Esophagus squamous epithelium (tissue), 5 donors: ENCODE measurements at places on chromosomes 7 and 10.

GRCh38 chr10:11625019-11625735 lies 13.7 kb upstream of the USP6NL start:
- no peak for DNase-seq

DNA sequence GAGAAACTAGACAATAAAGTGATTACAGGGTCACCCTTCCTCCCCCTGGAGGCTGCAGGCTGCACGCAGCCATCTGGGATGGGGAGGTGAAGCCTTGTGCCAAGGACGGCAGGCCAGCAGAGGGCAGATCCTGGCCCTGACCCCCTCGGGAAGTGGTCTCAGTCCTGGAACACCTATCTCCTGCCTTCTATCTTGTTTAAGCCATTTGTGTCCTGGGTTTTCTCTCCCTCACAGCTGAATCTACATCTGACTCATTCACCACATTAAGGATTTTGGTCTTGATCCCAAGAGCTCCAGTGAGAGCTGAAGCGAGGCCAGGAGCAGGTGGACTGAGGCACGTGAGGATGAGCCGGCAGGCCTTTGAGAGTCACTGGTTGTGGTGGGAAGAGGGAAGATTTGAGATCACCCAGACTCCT lies 16.4 kb upstream of the PARP12 start:
- no peak for DNase-seq

- DNase-seq: no peak
These were observed 22.2 kb upstream of the RHEB start for GRCh38 chr7:151541709-151542499.

DNA sequence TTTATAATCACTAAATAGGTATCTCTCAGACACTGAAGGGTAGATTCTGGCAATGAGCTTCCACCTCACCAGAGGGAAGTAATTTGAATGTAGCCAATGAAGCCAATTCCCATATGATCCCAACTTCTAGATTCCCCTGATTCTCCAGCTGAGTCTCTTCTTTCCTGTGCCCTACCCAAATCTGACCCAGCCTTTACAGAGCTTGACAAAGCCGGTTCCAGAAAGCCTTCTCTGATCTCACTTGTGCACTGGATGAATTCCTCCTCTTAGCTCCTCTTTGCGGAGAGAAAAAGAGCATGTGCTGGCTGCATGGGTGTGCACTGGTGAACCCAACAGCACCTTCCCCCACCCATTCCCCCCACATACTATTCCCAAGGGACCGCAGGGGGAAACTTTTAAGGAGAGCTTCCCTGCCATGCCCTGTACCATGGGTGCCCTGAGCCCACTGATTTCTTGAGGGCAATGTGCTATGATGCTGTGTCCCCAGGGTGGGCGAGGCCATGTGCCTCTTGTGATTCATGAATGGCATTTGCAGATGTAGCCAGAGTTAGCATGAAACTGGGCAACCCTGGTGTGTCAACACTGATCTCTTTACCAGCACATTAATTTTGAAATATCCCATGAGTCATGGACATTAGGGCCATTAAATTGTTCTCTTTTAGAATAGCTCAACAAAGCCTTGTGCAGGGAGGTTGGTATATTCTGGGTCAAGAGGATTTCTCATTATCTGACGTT lies 50.4 kb upstream of the PLEKHA1 start:
- no peak for DNase-seq

DNA sequence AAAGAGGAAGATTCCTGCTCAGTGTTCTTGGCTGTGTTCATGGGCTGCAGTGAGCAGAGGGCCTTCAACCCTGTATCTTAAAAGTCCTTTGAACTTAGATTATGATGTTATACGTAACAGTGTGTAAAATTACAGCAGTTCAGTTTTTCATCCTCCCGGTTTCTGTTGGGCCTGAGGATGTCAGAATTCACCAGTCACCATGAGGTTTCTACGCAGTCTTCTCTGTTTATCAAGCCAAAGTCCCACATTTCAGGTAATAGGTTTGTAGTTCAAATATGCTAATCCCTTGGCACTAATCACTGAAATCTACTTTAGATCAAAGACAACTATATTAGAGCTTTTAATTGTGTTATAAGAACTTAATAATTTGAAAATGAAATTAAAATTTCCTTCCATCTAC lies 24.9 kb downstream of the PLEKHA8 start:
- DNase-seq: no peak

DNA sequence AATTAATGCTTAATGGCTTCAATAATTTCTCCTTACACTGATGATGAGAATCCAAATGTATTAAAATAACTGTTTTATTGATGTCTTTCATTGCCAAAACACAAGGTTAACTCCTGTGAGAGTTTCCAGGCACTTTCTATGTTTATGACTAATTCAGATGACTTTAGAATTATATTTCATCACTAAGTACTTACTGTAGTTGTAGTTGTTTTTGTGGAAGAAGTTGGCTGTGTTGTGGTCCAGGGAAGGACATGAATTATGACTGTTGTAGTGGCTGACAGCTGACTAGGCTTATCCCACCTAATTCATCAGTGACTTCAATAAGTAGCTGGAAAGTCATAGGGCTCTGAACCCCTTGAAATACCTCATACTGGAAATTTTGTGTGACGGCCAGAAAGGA lies 254.8 kb downstream of the HGF start:
- no peak for DNase-seq

DNA sequence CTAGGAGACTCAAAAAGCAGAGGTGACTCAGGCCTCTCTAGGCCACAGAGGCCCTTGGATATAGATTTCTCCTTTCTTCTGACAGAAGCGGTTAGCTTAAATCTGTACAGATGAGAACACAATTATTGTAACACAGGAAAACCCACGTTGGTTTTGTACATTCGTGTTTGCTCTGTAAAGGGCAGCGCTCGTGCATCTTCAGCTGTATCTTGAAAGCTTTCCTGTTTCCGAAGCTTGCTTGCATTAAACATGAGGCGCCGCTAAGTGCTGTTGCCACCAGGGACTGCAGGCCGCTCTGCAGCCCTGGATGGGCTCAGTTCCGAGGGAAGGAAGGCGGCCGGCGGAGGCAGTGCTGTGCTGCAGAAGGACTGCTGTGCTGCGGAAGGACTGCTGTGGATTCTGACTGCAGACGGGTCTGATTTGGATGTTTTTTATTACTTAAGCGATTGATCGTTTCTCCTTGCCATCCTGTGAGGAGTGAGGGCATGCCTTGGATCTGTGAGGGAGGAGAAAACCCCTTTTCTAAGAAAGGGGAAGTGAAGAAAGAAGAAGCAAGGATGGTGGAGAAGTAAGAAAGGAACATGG lies 53.3 kb downstream of the FHIP2A start:
- DNase-seq: no peak

- no peak for DNase-seq
These were observed 3.1 kb downstream of the C1GALT1 start for GRCh38 chr7:7185371-7185989.

DNA sequence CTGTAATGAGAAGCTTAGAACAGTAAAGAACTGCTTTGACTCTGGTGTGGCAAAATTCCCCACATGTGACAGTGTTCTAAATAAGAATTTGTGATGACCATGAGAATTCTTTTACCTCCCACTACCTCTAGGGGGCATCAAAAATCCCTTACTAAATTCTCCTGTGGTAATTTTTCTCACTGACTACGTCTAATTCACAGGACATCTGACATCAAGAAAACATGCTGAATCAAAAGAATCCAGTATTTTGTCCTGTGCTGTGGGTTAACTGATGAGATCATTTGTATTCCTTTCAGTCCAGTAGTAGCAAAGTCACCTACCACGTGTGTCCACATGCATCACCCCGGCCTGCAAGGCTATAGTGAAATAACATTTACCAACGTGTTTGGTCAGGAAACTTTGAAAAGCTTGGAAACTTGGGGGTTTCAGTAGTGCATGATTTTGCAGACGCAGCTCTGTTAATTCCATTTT lies 103.8 kb downstream of the ATE1 start:
- no peak for DNase-seq

DNA sequence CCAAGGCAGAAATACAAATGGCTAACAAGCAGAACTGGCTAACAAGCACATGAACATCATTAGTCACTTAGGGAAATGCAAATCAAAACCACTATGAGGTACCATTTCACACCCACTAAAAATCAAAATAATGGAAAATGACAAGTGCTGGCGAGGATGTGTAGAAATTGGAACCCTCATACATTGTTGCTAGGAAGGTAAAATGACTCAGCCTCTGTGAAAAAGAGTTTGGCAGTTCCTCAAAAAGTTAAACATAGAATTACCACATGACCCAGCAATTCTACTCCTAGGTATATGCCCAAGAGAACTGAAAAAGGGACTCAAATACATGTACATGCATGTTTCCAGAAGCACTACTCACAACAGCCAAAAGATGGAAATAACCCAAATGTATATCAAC lies 52.8 kb upstream of the ANAPC16 start:
- no peak for DNase-seq

- no peak for DNase-seq
These were observed 47.5 kb downstream of the GNA12 start for GRCh38 chr7:2796358-2797352.

DNA sequence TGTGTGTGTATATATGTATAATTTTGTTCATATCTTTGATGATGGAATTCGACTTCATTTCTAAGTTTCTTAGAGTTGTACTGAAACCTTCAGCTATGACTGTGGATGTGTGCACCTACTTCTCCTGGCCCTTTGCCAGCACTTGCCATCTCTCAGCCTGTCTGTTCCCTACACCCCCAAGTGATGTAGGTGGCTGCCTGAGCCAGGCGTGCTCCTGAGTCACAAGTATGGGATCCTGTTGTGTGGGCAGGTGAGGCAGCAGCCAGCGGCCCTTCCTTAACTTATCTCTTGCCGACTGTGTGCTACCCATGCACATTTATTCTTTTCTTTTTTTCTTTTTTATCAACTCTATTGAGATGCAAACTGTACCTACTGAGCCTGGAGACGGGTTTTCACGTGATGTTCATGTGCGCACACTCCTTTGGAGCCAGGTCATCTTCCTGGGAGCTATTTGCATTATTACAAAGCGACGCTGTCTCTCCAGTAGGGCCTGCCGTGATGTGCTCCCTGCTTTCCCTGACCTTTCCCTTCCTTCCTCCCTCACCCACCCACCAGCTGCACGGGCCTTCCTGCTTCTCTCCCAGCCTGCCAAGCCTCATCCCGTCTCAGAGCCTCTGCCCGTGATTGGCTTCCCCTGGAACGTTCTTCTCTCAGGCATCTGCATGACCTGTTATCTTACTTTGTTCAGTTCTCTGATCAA lies 31.3 kb upstream of the GALNT11 start:
- DNase-seq: no peak

DNA sequence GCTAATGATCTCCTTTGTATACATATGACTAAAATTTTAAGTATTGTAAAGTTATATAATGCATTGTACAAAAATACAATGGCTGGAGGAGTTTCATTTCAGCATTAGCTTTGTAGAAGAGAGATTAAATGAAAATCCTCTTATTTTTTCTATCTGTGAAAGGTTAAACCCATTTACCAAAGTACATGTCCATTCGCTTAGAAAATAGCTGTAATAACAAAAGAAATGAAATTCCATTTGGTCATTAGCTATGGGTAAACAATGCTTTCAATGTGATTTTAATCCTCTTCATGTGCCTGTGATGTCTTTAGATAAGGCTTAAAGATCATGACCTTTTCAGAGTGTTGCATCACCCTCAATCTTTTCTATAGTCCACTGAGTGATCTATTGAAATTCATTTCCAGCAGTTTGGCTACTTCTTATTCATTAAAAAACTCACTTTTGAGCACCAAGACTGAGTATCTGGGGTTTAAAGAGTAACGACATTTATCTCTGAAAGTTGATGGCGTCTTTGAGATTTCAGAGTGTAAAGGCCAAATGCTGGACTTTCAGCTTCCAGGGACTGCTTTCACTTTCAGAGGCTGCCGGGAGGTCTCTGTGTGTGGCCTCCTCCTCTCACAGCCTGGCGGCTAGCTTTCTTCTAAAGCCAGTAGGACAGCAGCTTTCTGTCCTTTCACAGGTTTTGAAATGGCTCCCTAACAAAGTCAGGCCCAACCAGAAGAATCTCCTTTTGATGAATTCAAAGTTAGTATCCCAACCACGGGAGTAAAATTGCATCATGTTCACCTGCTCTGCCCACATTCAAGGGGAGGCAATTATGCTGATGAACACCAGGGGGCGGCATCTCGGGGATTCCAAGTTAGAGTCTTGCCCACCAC lies 701.4 kb upstream of the COBL start:
- DNase-seq: no peak

DNA sequence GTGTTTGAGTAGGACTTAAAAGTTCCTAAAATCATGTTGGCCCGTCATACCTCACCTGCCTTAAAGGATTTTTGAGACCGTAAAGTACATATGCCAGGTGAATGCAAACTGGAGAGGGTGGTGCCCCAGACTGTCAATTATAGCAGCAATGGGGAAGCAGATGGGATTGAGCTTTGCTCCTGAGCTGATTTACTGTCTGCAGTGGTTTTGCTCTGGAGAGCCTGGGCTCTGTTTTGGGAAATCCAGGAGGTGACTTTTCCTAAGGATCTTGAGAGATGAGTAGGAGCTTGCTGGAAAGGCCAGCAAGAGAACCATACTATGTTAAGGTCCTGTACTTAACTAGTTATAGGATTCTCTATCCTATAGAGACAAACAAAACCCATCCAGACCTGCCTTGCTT lies 43.0 kb downstream of the COL13A1 start:
- DNase-seq: no peak

DNA sequence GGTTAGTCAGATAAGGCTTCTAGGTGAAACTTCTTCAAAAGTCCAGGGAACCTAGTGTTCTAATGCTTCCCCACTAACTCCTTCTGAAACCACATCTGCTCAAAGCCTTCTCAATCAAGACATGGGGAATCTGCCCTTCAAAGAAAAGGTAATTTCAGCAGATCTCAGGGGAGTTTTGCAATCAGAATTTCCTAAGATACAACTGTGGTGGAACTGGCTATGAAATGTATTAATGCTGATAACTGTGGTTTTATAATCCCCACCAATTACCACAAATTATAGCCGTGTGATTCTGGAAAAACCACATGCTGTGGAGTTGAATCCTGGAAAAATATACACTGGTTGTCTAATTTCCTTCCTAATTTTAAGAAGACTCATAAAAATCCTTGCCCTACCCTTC lies 233.8 kb downstream of the SORCS1 start:
- no peak for DNase-seq
